Heart left ventricle (tissue), 16 donors: ENCODE measurements at places on chromosomes 3 and 15. TPM values are rescaled to one million over a fixed set of nuclear protein-coding genes. Genes with fewer than 3 reads are reported as not detected.

DNA sequence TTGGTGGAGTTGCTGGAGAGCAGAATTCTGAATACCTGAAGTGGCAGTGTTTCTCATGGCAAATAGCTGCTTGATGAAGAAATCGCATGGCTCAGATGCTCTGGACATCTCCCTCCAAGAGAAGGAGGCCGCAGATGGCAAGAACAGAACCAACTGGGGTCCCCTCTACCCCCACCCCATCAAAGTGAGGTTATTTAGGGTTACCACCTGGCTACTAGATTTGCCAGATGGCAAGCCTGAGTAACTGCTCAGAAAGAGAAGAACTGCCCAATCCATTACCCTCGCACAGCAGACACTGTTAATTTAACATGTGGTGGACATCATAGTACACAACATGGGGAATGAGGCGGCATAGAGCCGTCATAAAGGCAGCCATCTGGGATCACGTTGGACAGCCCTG, 30.5 kb upstream of the LIPC start:
- H3K27ac ChIP-seq = no peak overlapping the region
- DNase-seq = no peak
- no peaks in the 10 kb centered on the region for H3K36me3 ChIP-seq

DNA sequence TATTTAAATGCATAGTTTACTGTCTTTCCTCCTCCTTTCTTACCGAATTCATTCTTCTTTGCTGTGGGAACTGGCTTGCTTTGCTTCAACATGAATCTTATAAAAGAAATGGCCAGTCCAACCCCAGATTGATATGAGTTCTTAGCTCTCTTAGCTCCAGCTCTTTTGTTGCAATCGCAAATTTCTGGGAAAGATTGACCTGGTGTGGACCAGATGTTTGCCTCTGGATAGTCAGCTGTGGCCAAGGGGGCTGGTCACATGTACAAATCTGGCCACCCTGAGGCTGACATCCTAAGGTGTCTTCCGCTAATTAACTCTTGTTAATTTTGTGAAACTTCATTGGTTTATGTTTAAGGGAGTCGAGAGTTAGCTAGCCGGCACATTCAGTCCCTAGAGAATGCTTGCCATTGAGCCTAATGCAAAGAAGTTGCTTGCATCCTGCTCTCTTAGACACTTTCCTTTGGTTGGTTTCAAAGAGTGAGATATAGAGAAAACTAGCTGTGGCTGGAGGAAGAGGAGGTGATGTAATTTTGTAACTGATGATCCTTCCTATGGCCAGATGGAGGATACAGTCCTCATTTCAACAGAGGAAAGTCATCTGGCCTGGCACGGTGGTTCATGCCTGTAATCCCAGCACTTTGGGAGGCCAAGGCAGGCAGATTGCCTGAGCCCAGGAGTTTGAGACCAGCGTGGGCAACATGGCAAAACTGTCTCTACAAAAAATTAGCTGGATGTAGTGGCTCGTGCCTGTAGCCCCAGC, 162.4 kb downstream of the ADAMTSL3 start:
- DNase-seq = peak; percentile 30
- no peaks in the 10 kb centered on the region for H3K36me3 ChIP-seq
- H3K4me1 ChIP-seq = peaks cover 6% of the 10 kb centered on the region
- no peak overlapping the region for H3K4me3 ChIP-seq
- H3K27me3 ChIP-seq = no peaks in the 10 kb centered on the region

- no peak overlapping the region for H3K4me3 ChIP-seq
- H3K36me3 ChIP-seq = no peaks in the 10 kb centered on the region
- H3K4me1 ChIP-seq = no peaks in the 10 kb centered on the region
These were observed 575.0 kb downstream of the GBE1 start for GRCh38 chr3:81186412-81186811.

STRC gene
- not detected for total RNA-seq

GRCh38 chr3:16136055-16136454, 38.4 kb upstream of the GALNT15 start:
- DNase-seq = no peak
- H3K36me3 ChIP-seq = no peaks in the 10 kb centered on the region
- peaks cover 42% of the 10 kb centered on the region for H3K4me1 ChIP-seq
- peak overlapping the region; percentile 26 for H3K27ac ChIP-seq

GCSAM gene
- total RNA-seq = not detected
